ENCODE measurements at places on chromosomes 12 and 14. TPM values are rescaled to one million over a fixed set of nuclear protein-coding genes. Genes with fewer than 3 reads are reported as not detected.

LHX5 gene
- total RNA-seq: not detected

- H3K27me3 ChIP-seq: no peaks in the 10 kb centered on the region
- DNase-seq: no peak
Observed at GRCh38 chr14:88454886-88455285, 69.4 kb downstream of the SPATA7 start.

HOXC4 gene
- total RNA-seq: 28.6 TPM

GRCh38 chr14:30826070-30826469 lies 48.3 kb upstream of the COCH start:
- no peak overlapping the region for H3K27ac ChIP-seq
- H3K4me1 ChIP-seq: no peaks in the 10 kb centered on the region
- no peaks in the 10 kb centered on the region for H3K27me3 ChIP-seq
- no peaks in the 10 kb centered on the region for H3K36me3 ChIP-seq

GRCh38 chr12:90245391-90245790 lies 536.8 kb upstream of the ATP2B1 start:
- H3K27me3 ChIP-seq: no peaks in the 10 kb centered on the region
- peak overlapping the region; percentile 20 for H3K27ac ChIP-seq
- H3K36me3 ChIP-seq: no peaks in the 10 kb centered on the region
- H3K4me1 ChIP-seq: no peaks in the 10 kb centered on the region

- H3K27ac ChIP-seq: peak overlapping the region; percentile 81
- H3K4me1 ChIP-seq: no peaks in the 10 kb centered on the region
- H3K36me3 ChIP-seq: no peaks in the 10 kb centered on the region
- DNase-seq: peak; percentile 76
- no peaks in the 10 kb centered on the region for H3K27me3 ChIP-seq
Observed at GRCh38 chr12:122023339-122024131, 1.9 kb downstream of the BCL7A start.

DNA sequence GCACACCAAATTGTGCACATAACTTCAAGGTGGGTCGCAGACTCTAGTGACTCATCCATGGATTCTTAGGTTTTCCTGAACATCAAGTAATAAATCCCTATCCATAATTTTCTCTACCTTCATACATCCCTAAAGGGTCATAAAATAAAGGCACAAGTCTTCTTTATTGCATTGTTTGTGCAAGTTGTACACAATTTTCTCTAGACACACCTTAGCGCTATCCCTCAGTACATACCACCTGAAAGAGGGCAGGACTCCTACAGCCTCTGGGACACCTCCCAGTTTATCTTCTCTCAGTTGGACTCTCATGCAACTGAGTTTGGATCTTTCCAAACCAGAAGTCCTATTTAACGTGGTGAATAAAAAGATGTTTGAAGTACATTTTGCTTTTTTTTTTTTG lies 168.5 kb upstream of the BMP4 start:
- H3K4me1 ChIP-seq: no peaks in the 10 kb centered on the region
- H3K36me3 ChIP-seq: no peaks in the 10 kb centered on the region
- no peak for DNase-seq

DNA sequence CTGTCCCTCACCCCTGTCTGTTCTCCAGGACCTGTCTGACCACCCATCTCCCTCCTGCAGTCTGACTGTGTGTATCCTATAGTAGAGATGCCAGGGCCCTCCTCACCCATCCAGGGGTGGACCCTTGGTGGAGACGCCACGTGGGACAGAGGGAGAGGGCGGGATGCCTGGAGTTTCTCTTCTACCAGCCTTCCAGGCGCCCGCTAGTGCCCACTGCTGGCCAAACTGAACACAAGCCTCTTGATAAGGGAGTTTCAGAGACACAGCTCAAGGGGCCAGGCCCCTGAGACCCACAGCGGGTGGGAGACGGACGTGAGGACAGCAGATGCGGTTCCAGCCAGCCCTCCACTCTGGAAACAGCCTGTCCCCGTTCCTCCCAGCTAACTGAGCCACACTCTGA lies 147.3 kb downstream of the RBM19 start:
- DNase-seq: no peak
- no peaks in the 10 kb centered on the region for H3K36me3 ChIP-seq
- H3K4me1 ChIP-seq: no peaks in the 10 kb centered on the region
- no peak overlapping the region for H3K27ac ChIP-seq
- H3K4me3 ChIP-seq: no peak overlapping the region

DNA sequence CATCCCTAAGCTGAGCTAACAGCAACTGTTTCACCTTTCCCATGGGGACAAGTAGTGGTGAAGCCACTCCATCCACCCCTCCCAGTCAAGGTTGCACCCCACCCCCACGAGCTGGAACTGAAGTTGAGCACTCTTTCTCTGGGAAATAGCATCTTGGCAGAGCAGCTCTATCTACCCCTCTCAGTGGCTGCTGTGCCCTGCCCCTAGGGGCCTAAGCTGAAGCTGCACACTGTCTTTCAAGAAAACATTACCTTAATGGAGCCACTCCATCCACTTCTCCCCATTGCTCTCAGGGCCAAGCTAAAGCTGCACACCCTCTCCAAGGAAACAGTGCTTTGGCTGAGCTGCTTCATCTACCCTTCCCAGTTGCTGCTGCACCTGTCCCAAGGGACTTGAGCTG lies 170.6 kb upstream of the CCDC196 start:
- H3K4me3 ChIP-seq: no peak overlapping the region
- no peak for DNase-seq
- no peaks in the 10 kb centered on the region for H3K27me3 ChIP-seq
- no peak overlapping the region for H3K27ac ChIP-seq
- no peaks in the 10 kb centered on the region for H3K36me3 ChIP-seq

GRCh38 chr14:100772607-100773165 lies 46.0 kb downstream of the DLK1 start:
- no peak overlapping the region for H3K4me3 ChIP-seq
- H3K27me3 ChIP-seq: no peaks in the 10 kb centered on the region
- DNase-seq: no peak
- H3K4me1 ChIP-seq: no peaks in the 10 kb centered on the region
- H3K36me3 ChIP-seq: no peaks in the 10 kb centered on the region

DNA sequence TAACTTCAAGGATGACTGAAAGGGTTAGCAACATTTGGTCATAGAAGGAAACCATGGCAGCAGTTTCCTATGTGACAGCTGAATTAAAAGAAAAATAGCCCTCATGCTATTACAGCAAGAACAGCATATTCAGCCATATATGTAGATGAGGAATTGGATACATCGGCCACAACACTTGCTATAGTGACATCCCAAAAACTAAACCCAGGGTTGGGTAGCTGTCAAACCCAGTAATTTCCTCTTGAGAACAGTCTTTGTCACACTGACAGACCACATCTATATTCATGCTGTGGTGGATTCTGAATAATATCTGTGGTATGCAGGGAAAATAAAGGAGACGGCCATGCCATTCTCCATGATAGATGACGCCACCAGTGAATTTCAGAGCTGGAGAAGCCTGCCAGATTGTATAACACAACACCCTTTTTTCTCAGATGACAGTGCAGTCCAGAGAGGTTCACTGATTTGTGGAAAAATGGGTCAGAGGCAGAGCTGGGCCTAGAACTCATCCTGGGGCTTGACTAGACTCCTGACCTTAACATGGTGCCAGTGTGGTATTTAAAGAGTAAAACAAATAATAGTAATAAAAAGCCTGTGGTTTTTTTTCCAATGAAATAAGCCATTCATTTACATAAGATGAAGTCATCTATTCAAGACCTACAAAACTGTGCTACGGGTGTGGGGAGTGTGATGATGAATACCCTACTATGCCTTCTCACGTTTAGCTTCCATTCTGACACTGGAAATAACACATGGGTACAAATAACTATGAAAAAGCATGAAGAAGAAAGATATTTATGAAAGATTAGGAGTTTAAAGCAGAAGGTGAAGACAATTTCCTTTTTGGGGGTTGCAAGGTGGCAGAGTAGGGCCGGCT lies 32.3 kb downstream of the EFCAB11 start:
- no peak for DNase-seq
- H3K27ac ChIP-seq: no peak overlapping the region
- H3K36me3 ChIP-seq: no peaks in the 10 kb centered on the region
- no peaks in the 10 kb centered on the region for H3K27me3 ChIP-seq

DNA sequence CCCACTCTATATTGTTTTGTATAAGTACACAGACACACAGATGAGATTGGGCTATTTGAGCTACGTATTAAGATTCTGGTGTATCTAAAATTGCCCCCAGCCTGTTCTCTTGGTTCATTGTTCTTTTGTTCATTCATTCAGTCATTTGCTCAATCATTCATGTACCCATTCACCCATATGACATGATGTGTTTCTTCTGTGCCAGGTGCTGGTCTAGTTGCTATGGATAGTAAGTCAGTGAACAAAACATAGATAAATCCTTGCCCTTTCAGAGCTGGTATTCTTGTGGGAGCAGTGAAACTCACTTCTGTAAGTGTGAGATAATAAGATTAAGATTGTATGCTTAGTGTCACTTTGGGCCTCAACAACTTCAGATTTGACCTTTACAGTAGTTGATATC lies 191.3 kb downstream of the TMTC2 start:
- H3K36me3 ChIP-seq: no peaks in the 10 kb centered on the region
- no peak overlapping the region for H3K27ac ChIP-seq
- H3K27me3 ChIP-seq: no peaks in the 10 kb centered on the region
- no peak overlapping the region for H3K4me3 ChIP-seq
- no peaks in the 10 kb centered on the region for H3K4me1 ChIP-seq
- no peak for DNase-seq

DNA sequence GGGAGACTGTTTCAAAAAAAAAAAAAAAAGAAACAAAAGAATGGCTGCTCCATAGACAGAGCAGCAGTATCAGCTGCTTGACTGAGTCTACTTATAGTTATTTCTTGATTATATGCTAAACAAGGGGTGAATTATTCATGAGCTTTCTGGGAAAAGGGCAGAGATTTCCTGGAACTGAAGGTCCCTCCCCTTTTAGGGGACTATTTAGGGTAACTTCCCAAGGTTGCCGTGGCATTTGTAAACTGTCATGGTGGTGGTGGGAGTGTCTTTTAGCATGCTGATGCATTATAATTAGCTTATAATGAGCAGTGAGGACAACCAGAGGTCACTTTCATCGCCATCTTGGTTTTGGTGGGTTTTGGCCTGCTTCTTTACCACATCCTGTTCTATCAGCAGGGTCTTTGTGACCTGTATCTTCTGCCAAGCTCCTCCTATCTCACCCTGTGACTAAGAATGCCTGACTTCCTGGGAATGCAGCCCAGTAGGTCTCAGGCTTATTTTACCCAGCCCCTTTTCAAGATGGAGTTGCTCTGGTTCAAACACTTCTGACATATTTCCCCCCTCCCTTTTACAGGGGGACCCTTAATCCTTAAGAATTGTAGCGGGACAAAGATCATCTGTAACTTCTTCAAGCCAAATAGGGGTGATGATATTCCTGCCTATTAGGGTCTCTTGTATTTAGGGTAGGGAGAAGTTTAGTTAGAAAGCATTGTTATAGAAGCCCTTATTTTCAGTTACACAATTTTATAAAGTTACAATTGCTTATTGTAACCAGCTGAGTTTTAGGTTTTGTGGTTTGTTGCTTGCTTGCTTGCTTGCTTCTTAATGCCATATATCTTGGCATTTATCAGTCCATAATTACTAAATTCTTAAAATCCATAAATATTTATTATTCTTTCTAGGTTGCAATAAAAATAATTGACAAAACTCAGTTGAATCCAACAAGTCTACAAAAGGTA lies 42.5 kb downstream of the MARK3 start:
- no peaks in the 10 kb centered on the region for H3K27me3 ChIP-seq
- DNase-seq: peak; percentile 43
- H3K4me1 ChIP-seq: peaks cover 11% of the 10 kb centered on the region
- H3K4me3 ChIP-seq: no peak overlapping the region

GPR135 gene
- 5.9 TPM for total RNA-seq

DNA sequence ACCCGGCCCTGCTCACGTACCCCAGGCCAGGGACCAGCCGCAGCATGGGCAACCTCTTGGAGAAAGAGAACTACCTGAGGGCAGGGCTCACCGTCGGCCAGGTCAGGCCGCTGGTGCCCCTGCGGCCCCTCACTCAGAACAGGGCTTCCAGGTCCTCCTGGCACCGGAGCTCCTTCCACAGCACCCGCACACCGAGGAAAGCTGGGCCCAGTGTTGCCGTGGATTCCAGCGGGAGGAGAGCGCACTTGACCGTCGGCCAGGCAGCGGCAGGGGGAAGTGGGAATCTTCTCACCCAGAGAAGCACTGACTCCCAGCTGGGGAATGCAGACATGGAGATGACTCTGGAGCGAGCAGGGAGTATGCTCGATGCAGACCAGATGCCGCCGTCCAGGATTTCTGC lies 7.9 kb upstream of the VAMP1 start:
- H3K36me3 ChIP-seq: no peaks in the 10 kb centered on the region
- no peaks in the 10 kb centered on the region for H3K4me1 ChIP-seq
- H3K4me3 ChIP-seq: no peak overlapping the region
- H3K27me3 ChIP-seq: no peaks in the 10 kb centered on the region
- DNase-seq: no peak

- H3K4me3 ChIP-seq: no peak overlapping the region
- no peak for DNase-seq
- no peak overlapping the region for H3K27ac ChIP-seq
- no peaks in the 10 kb centered on the region for H3K36me3 ChIP-seq
- no peaks in the 10 kb centered on the region for H3K4me1 ChIP-seq
- H3K27me3 ChIP-seq: no peaks in the 10 kb centered on the region
Observed at GRCh38 chr12:124248941-124249825, 45.7 kb upstream of the RFLNA start.

GRCh38 chr12:3019005-3019680 lies 58.0 kb upstream of the TSPAN9 start:
- no peak overlapping the region for H3K27ac ChIP-seq
- H3K27me3 ChIP-seq: no peaks in the 10 kb centered on the region
- DNase-seq: no peak
- no peaks in the 10 kb centered on the region for H3K36me3 ChIP-seq

KRT74 gene
- not detected for total RNA-seq

DNA sequence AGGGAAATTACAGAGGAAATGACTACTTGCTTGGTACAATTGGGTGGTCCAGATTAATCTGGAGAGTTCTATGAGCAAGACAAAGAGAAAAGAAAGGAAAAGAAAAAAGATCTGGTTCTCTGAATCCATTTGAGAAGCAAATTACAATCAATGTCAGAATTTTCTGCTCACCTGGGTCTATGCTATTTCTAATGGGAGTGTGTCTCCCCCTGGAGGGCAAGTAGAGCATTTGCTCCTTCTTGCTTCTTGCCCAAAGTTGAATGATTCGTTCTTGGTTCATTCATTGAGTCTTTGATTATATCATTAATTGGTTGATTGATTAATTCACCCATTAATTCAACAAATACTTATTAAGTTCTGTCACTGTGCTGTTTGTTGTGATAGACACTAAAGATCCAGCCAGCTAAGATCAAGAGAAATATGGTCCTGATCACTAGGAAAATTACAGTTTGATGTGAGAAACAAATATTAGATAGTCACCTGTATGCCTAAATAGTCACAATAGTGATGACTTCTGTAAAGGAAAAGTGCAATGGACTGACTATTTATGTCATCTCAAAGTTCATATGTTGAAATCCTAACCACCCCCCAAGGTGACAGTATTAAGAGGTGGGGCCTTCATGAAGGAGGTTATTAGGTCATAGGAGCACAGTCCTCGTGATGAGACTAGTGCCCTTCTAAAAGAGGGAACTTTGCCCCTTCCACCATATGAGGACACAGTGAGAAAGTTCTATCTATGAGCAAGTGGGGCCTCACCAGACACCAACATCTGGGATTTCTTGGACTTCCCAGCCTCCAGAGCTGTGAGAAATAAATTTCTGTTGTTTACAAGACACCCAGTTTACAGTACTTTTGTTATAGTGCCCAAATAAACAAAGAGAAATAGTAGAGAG lies 8.0 kb upstream of the ASB8 start:
- H3K4me1 ChIP-seq: no peaks in the 10 kb centered on the region
- no peaks in the 10 kb centered on the region for H3K27me3 ChIP-seq
- no peaks in the 10 kb centered on the region for H3K36me3 ChIP-seq
- no peak overlapping the region for H3K27ac ChIP-seq
